ENCODE measurements at places on chromosomes 16 and 17.

GRCh38 chr17:13919818-13920217 is 149.5 kb upstream of the COX10 start:
- DNase-seq = peak; percentile 76

DNA sequence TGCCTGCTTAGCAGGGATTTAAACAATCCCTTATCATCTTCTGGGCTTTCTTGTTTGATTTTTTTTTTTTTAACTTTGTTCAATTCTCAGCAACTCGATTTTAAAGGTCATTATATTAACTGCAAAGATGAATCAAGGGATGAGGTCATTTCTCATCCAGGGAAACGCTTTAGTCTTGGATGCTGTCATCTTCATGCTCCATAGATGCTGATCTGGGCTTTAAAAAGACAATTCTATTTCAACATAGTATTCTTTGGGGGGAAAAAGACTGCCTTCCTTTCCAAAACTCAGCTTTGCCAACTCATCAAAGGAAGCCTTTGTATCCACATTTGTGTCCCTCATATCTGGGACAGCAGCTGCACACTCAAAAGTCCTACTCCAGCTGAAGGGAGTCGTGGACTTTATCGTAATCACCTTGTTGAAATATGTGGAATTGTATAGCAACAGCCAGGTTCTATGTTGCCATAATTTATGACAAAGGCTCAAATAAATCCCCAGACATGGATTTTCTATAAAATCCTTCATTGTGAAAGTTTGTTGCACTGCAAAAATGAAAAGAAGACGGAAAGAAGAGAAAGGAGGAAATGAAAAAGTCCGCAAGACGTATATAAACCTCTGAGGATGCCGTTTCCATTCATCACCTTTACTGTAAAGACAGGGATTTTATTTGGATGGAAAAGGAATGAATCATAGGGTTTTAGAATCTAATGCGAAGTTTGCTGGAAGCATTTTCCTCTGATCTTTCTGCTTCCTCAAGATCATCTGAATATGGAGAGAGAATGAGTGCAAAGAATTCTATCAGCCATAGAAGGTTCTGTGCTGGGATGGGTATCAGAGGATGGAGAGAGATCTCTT is 48.6 kb upstream of the XYLT1 start:
- DNase-seq = no peak

DNA sequence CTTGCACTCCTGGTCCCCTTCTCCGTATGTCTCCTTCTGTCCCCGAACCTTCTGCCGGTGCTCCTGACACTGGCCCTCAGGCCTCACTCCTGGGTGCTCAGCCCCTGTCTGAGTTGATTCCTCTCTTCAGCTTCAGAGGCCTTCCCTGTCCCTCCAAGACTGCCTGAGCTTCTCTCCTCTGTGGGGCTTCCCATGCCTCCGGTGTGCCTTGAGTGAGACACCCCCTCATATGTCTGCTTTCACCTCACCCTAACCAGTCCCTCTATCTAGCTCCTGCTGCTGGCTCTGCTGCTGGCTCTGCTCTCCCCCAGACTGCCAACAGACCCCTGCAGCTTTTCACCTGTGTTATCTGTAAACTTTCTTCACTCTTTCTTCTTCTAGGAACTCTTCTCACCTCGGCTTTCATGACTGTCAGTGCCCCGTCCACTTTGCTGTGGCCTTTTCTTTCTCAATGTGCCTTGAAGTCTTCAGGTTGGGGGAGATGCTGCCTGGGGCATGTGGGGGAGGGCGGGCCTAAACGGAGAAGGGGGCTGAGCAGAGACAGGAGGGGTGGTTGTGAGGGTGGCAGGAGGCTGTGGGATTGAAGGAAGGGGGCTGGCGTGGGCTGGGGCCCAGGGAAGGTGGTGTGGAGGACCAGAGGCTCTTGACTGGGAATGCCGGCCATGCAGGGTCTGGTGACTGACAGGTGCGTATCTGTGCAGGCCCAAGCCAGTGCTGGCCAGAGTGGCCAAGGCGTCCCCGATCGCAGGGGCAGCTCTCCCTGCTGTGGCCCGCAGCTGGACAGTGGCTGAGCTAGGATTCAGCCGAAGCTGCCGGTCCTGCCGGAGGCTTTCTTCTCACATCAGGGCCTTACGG is 81.3 kb downstream of the METRNL start:
- no peak for DNase-seq

GRCh38 chr17:47727704-47728036 is 5.4 kb upstream of the TBX21 start:
- DNase-seq = no peak

DNA sequence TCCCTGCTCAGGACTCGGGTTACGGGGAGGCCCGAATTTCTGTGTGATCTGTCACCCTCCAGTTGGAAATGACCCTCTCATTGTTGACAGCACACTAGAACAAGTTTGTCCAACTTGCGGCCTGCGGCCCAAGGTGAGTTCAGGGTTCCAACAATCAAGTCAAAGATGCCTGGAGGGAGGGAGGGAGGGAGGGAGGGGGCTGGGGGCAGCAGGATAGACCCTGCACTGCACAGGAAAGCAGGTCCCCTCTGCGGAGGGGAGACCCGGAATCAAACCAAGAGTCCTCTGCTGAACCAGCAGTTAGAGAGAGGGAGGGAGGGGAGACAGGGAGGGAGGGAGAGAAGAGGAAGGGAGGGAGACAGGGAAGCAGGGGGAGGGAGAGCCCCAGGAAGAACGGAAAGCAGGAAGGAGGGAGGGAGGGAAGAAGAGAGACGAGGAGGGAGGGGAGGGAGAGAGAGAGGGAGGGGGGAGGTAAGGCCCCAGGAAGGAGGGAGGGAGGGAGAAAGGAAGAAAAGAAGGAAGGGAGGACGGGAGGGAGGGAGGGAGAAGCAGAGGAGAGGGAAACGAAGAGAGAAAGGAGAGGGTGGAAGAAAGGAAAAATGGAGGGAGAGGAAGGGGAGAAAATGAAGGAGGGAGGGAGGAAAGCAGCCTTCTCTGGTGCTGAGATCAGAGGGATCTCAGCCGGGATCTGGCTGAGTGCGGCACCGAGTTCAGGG is 96.7 kb upstream of the CDH5 start:
- DNase-seq = no peak

DNA sequence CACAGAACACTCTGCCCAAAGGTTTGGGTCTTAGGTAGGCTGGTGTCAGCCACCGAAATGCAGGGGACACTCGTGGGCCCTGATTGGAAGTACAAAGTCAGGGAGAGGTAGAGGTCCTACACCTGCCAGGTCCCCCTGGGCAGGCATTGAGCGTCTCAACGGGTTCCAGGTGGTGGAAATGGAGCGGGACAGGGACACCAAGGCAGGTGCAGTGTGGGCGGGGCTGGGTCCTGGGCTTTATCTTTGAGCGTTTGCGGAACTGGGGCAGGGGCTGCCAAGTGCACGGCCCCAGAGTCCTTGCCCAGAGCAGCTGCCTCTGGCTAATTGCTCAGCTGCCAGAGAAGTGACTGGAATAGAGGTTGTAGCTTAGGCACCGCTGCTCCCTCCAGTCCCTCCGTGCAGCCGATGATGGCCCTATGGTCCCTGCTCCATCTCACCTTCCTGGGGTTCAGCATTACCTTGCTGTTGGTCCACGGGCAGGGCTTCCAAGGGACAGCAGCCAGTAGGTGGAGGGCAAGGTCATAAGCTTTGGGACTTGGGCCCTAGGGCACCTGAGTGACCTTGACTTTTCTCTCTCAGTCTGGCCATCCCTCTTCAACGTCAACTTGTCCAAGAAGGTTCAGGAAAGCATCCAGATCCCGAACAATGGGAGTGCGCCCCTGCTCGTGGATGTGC is at the start of gene ZACN:
ZACN (plus strand) TSS at position 323 of the 675 bp plus-strand sequence; CDS start at position 406, 83 bp downstream.
- no peak for DNase-seq

- no peak for DNase-seq
Observed at GRCh38 chr17:14304222-14304772, 3.4 kb downstream of the HS3ST3B1 start.

GRCh38 chr16:732936-733335 is 6.0 kb downstream of the HAGHL start:
- no peak for DNase-seq

GRCh38 chr17:36085765-36086164 is 4.2 kb downstream of the CCL3 start:
- peak; percentile 91 for DNase-seq

Measured in MV-4-11 (cell line).